ENCODE measurements at places on chromosomes 11 and 22.

DNA sequence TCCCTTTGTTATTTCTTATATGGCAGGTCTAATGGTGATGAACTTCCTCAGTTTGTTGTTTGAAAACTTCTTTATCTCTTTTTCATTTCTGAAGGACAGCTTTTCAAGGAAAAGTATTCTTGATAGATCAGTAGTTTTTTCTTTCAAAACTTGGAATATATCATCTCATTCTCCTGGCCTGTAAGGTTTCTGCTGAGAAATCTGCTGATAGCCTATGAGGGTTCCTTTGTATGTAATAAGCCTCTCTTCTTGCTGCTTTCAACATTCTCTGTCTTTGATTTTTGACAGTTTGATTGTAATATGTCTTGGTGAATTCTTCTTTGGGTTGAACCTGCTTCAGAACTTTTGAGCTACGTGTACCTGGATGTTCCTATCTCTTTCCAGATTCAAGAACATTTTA lies 46.0 kb downstream of the PIWIL4 start:
- DNase-seq, result no peak

DNA sequence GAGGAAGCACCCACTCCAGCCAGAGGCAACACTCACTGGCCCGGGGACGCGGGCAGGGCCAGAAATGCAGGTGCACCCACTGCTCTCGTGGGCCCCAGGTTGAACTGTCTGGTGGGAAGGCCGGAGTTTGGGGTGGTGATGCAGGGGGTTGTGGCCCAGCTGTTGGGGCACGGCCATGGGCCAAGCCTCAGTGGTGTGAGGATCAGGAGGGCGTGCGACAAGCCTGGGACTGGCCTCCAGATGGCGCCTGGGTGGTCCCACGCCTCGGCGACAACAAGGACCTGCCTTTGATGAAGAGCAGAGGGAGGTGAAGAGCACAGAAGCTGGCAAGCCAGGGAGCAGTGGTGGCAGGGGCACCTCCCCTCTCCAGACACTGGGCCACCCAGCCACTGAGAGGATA lies 240.8 kb downstream of the BRD1 start:
- no peak for DNase-seq

- DNase-seq, result no peak
Measured at GRCh38 chr22:46890819-46891218, 128.4 kb downstream of the TBC1D22A start.

GRCh38 chr11:13210424-13210823 lies 67.2 kb upstream of the BMAL1 start:
- DNase-seq, result no peak

Measured in stimulated activated CD4-positive, alpha-beta T cell treated with anti-CD3 and anti-CD28 coated beads, TNF-alpha, amount 100 ng/mL, for 4 hours (primary cell).